ENCODE measurements at places on chromosomes 7 and 10.

DNA sequence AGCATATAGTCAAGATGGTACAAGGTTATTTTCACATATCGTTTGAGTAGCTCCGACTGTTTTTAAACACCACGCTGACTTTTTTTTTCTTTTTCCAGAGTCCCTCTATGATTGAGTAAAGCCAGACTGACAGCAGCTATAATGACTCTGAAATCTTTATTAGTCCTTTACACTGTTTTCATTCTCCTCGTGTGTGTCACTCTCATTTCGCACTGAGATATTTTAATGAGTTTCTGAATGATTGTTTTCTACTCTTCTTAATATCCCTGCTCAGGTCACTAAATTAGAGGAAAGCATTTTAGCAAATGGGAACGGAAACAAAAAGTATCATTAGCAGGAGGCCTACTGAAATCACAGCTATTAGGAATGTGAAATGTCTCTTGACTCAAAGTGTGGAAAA is 162.3 kb upstream of the MTPN start:
- DNase-seq: no peak

DNA sequence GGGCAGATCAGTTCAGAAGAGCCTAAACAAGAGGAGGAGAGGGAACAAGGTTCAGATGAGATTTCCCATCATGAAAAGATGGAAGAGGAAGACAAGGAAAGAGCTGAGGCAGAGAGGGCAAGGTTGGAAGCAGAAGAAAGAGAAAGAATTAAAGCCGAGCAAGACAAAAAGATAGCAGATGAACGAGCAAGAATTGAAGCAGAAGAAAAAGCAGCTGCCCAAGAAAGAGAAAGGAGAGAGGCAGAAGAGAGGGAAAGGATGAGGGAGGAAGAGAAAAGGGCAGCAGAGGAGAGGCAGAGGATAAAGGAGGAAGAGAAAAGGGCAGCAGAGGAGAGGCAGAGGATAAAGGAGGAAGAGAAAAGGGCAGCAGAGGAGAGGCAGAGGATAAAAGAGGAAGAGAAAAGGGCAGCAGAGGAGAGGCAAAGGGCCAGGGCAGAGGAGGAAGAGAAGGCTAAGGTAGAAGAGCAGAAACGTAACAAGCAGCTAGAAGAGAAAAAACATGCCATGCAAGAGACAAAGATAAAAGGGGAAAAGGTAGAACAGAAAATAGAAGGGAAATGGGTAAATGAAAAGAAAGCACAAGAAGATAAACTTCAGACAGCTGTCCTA is 52.7 kb upstream of the AGBL3 start:
- no peak for DNase-seq

DNA sequence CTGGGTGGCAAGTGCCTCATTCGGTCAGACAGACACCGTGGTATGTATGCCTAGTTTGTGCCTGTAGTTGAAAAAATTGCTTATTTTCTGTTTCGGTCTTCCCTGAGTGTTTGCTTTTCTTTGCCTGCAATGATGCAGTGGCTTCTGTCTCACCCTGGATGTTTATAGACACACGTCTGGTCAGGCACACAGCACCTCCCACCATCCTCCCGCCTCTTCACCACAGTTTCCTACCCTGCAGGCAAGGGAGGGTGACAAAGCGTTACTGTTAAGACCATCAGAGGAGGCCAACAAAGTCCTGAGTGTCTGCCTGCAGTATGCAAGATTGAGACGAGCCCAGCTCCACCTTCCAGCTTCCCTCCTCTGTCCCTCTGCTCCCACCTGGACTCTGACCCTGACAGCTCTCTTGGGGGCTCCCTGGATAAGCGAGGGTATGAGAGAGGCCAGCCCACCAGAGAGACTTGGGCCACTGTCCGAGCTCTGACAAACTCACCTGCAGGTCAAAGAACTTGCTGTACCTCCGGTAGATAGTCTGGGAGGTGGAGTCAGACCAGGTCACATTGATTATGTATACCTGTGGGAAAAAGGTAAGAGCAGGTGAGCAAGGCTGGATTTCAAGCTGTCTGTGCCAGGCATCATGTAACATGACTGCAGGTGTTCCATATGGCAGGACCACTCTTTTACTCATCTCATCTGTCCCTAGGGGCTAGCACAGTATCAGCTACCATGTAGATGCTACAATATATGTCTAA is 54.4 kb downstream of the SH3PXD2A start:
- DNase-seq: no peak

DNA sequence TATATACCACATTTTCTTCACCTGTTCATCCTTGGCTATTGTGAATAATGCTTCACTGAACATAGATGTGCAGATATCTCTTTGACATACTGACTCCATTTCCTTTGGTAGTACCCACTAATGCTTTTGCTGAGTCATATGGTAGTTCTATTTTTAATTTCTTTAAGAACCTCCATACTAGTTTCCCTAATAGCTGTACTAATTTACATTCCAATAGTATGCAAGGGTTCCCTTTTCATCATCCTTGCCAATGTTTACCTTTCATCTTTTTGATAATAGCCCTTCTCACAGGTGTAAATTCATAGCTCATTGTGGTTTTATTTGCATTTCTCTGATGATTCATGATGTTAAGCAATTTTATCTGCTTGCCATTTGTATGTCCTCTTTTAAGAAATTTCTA is 159.9 kb downstream of the CALCR start:
- no peak for DNase-seq

All from mesenteric fat pad (tissue), 1 donor.